Hypothalamus (tissue), 51 donors: ENCODE measurements at places on chromosomes 4 and X.

DNA sequence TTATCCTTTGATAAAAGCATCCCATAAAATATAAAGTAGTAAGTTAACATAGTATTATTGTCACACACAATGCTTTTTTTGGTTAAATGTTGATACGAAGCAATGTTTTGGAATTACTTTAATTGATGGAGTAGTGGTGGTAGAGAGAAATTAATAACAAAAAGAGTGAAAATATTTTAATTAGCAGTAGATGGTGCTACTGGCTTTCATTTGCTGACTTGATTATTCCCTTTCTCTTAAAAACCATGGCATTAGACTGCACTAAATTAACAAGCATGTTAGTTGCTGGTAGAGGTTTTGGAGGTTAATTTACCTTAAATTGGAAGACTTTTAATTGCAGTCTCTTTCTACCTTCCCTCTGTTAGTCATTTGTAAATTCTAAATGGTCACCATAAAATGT is 8.9 kb upstream of the DCK start:
- no peak for DNase-seq

- DNase-seq = no peak
Measured at GRCh38 chrX:111955901-111956300, 79.9 kb downstream of the TRPC5OS start.

GRCh38 chr4:90977726-90978125 is 850.5 kb downstream of the CCSER1 start:
- no peak for DNase-seq

DNA sequence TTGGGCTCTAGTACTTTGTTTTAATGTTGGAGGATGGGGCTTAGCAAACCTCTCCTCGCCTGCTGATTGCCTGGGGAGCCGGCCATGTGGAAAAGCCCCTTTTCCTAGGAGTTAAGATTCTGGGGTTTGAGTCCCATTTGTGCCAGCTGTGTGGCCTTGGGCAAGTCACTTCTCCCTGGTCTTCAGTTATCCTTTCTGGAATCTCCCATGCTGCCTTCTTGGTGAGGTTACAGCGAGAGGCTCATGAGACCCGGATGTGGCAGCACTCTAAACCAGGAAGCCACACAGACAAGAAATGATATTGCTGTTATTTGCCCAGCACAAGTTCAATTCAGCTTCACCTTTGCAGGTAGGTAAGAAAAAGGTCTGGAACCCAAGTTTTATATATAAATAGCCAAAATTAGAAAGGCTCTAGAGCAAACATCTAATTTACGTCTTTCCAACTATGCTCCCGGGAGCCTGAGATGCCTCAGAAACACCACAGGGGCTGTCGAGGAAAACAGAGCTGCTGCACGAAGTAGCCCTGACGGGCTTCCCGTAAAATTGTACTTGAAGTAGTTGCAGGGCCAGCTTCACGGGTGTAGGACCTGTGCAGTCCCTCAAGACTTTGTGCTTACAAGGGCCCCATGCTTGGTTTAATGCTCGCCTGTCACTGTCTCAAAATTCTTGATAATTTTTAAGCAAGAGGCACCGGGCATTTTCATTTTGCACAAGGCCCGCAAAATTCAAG is 8.3 kb upstream of the SASH3 start:
- no peak for DNase-seq

GRCh38 chr4:1608821-1609500 is 75.2 kb downstream of the FAM53A start:
- DNase-seq = no peak

GRCh38 chr4:163815776-163816175 is 321.3 kb downstream of the TMA16 start:
- DNase-seq = no peak

GRCh38 chr4:181507938-181508337 is 735.3 kb upstream of the TENM3 start:
- DNase-seq = no peak

DNA sequence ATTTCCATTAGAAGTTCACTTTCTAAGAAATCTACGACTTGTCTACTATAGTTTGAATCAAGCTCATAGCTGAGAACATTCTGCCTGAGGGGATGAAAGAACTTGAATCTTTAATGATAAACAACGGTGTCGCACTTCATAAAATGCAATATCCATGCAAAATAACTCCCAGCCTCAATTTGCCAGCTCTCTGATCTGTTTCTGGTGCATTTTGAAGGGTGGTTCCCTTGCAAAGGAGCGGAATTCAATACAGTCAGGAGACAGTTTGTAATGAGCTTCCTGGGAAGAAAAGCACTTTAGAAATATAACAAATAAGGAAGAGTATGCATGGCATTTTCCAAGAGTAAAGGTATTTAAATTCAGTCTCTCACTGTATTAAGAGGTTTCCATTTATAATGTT is 80.0 kb downstream of the PCYT1B start:
- DNase-seq = no peak

- DNase-seq = no peak
Measured at GRCh38 chr4:118296729-118297128, 56.1 kb downstream of the PRSS12 start.

DNA sequence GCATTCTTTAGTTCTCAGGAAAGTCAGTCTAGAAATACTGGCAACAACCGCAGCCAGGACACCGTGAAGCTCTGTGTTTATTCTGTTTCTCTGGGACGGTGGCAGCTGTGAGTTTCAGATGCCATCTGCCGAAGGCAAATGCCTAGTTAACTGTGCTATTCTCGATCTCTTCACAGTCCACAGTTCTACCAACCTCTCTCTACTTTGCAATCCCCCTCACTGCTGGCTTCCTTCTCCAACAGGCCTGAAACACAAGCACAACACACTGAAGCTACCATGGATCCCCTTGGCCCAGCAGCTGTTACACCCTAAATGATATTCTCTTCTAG is 118.8 kb downstream of the ZNF827 start:
- no peak for DNase-seq

DNA sequence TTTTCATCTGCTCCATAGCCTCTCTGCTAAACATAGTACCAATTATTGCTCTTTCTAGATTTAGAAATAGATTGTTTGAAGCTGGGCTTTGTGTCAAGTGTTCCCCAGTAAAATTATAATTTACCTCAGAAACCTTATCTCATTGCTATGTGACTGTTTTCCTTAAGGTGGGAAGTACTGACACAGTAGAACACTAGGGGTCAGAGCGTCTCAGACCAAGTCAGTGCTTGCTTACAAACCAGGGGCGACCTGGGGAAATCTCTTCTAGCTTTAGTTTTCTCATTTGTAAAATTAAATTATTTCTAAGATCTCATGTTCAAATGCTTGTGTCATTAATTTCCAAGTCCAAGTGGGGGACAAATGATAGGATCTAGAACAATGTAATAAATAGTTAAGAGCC is 360.4 kb downstream of the RAPGEF2 start:
- DNase-seq = no peak

DNA sequence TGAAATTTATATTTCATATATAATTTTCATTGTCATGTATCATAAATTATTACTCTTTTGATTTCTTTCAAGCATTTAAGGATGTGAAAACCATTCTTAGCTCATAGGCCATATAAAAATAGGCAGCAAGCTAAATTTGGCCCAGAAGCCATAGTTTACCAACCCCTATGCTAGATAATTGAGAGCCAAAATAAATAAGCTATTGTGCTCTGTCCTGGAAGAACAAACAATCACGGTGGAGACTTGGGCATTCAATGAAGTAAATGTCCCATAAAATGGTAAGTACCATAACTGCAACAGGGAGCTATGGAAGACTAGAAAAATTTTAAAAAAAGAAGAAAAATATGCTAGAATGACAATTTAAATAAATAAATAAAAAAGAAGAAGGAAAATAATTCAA is 60.9 kb upstream of the PACRGL start:
- no peak for DNase-seq

- no peak for DNase-seq
Measured at GRCh38 chrX:2664502-2664901, 26.6 kb upstream of the CD99 start.

DNA sequence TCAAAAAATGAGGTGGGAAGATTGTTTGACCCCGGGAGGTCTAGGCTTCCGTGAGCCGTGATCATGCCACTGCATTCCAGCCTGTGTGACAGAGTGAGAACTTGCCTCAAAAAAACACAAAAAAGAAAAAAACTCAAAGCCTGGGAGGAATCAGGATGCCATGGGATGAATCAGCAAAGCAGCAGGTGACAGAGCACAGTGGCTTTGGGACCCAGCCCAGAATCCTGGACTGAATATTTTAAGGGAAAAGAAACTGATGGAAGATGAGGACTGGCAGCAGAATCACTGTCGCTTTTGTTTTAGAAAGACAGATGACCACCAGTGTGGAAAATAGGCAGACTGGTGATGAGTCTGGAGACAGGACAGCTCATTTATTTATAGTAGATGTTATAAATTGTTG is 16.6 kb downstream of the S100G start:
- DNase-seq = no peak

DNA sequence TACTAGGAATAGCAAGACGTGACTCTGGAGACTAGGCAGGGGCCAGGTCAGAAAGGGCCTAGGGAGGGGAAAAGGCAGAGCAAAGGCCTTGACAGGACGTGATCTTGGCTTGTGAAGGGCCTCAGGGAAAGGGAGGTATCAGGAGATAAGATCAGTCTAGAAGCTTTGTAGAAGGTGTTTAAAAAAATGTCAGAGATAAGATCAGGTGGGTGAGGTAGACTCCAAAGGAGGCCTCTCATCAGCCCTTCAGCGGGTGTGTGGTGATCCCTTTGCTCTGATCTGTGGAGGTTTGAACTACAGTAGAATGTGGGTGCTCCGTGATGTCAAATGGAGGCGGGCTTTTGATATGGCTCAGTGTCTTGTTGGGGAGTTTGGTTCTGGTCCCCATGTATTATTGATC is 78.8 kb upstream of the PRPS1 start:
- DNase-seq = no peak

- no peak for DNase-seq
Measured at GRCh38 chr4:152161676-152162330, 374.1 kb downstream of the FBXW7 start.
